Hematopoietic multipotent progenitor cell treated with erythropoietin and hydrocortisone succinate and interleukin-3 and kit ligand, for 6 days (in vitro differentiated cells): ENCODE measurements at places on chromosomes 1 and 21.
A peak's percentile ranks its signal among the peaks of the same experiment; 100 is the strongest.

- no peak for DNase-seq
These were observed 19.8 kb upstream of the LBR start for GRCh38 chr1:225447650-225448089.

DNA sequence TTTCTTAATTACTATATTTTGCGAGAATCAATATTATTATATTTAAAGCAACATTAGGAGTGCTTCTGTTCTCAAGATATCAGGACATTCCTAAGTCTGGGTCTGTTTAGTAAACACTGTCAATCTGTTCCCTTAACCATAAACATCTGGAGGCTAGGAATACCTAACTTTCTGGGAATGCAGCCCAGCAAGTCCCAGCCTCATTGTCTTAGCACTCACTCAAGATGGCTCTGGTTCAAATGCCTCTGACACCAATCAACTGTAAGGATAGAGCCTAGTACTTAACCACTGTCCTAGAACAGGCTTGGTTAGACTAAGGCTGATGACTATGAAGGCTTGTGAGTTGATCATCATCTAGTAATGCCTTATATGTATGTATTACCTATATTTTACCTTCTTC is 61.5 kb downstream of the TNN start:
- DNase-seq: no peak

DNA sequence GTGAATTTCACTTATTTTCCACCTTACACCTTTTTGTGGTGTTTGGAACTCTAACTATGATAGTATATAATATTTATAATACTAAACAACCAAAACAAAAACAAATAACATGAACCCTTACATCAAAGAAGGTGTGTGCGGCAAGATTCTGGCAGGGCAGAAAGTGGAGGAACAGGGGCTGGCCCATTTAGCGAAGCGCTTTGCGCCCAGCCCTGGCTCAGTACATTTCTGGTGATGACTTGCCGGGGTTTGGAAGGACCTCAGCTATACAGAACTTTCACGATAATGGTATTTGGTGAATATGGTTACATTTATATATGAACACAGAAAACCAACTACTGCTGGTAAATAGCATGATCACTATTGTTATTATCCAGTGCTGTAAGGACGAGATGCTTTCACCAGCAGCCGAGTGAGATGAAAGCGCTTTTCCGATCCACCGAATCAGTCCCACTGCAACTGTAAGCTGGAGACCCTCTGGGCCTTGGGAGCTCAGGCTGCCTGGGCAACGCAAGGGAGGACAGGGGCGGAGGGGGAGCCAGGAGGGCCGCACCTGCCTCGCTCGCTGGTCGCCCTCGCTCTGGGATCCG is 63.9 kb downstream of the CD247 start:
- no peak for DNase-seq

GRCh38 chr1:177063648-177064047 is 100.9 kb downstream of the ASTN1 start:
- no peak for DNase-seq

GRCh38 chr1:150563340-150564038 is 14.3 kb downstream of the ADAMTSL4 start:
- DNase-seq: peak; percentile 86

GRCh38 chr1:26545969-26546323 is 16.4 kb downstream of the RPS6KA1 start:
- DNase-seq: no peak

DNA sequence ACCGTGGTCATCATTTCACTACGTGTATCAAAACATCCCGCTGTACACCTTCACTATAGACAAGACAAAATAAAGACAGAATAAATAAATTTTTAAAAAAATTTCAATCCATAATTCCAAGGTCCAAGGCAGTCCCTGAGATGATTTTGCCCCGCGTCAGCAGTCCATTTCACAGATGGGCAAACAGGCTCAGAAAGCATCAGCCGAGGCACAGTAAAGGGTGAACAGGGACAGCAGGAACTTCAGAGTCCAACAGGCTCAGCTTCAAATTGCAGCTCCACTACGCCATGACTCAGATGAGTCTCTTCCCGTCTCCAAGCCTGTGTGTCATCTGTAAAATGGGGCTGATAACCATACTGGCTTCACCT is 15.0 kb downstream of the MATN1 start:
- no peak for DNase-seq
